ENCODE measurements at places on chromosomes 13 and 19.

- no peak for DNase-seq
Observed at GRCh38 chr13:25753976-25754375, 297.8 kb downstream of the SHISA2 start.

- no peak for DNase-seq
Observed at GRCh38 chr19:38922482-38922881, 8.1 kb downstream of the SARS2 start.

DNA sequence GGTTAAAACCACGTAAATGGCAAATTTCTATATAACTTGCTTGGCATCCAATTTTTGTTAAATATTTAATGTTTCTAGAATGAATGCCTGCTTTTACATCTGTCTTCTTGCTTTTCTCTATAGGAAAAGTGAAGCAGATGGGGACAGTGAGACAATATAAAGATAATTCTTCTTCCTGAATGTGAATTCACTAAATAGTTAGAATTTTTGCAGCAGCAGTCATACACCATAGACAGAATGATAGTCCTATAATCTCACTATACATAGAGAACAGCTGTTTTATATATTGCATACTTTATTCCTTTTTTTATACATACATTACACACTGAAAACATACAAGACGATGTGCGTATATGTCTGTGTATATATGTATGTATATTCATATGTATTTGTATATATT is 1127.3 kb downstream of the PCDH9 start:
- DNase-seq, result no peak

DNA sequence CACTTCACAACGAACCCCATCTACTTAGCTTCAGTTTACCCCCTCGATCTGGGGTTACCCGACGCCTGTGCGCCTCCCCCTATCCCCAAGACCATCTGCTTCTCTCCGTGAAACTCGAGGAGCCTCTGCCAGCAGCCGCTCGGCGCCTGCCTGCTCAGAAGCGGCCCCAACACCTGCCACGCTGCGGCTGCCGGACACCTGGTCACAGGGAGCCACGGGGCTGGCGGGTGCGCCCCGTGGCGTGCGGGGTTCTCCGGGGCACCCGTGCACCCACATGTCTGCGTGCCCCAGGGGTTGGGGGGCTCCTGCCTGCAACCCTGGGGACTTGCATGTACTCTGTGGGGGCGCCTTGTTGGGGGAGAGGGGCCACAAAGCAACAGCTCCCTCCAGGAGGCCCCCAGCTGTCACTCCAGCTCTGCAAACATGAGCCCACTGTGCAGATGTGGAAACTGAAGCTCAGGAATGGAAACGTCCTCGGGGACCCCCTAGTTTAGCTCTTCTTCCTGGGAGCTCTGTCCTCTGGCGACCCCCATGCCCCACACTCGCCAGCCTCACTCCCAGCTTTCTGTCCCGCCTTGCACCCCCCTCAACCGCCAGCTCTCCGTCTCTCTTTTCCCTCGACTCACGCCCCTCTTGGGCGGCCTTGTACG is 7.0 kb upstream of the SEMA6B start:
- DNase-seq, result no peak

GRCh38 chr19:7006135-7006704 is 15.0 kb downstream of the MBD3L2B start:
- no peak for DNase-seq

All from NCI-H460 (cell line).